ENCODE measurements at places on chromosomes 2 and 18.

DNA sequence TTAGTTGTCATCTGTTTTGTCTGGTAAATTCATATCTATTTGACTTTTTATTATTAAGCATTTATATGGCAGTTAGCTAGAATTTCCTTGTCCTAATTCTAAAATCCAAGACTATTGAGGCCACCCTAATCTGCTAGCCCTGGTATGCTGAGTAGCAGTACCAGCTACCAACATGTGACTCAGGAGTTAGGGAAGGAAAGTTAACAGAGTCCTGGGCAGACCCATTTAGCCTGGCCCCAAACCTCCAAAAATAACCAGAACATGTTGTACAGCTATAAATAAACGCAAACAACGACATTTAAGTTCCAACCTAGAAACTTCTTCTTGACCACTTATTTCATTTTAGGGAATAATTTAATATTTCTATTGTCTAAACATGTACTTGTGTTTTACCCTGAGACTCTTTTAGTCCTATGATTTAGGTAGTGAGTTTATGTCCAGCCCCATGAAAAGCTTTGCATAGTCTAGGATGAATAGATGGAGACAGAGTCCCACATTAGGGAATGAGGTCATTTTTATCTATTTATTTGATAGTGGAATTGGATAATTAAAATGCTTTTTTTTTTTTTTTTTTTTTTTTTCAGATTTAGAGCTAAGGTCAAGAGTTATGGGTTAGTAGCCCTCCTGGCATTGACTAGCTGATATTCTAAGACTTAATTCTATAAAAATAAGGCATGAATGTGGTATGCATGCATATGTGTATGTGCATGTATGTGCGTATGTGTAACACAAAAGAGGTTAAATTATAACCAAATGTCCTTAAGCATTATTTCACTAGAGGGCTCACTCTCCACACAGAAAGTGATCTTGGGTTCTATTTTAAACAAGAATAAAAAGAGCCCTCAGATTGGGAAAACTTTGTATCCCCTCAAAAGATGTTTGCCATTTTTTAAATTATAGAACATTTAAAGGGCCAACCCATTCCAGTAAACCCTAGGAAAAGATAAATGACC is 160.1 kb upstream of the MAPRE2 start:
- DNase-seq, result no peak

GRCh38 chr2:20929721-20930120 is 106.8 kb upstream of the LDAH start:
- no peak for DNase-seq

- no peak for DNase-seq
These were observed 145.7 kb downstream of the ZEB2 start for GRCh38 chr2:144374163-144374661.

GRCh38 chr18:14031053-14031452 is 101.2 kb downstream of the ZNF519 start:
- DNase-seq, result no peak

DNA sequence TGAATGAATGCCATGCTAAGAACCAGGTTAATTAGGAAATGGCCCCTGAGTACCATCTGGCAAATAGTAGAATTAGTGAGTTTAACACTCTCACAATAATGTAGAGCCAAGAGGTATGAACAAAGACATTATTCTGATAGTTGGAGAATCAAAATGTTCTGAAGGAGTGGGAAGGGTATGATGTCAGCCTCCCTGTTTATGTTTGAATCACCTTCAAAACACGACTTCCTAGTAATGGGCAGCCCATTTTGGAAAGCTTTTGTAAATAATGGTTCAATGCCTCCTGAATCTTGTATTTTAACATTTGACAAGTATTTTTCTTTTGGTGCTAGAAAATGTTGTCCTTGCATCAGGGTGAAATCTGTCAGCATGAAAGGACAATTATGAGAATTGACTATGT is 108.3 kb downstream of the DSEL start:
- DNase-seq, result no peak

DNA sequence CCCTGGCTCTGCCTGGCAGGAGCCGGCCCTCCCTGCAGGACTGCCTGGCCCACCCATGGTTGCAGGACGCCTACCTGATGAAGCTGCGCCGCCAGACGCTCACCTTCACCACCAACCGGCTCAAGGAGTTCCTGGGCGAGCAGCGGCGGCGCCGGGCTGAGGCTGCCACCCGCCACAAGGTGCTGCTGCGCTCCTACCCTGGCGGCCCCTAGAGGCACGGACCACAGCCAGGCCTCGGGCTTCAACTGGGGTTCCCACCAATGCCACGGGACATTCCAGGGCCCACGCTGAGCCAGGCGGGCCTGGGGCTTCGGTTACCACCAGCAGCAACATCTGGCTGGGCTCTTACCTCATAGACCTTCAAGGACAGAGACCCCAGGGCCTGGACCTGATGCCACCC is 6.1 kb upstream of the GMPPA start:
- no peak for DNase-seq

GRCh38 chr18:45786941-45787340 is 38.5 kb upstream of the SIGLEC15 start:
- DNase-seq, result no peak

- peak; percentile 31 for DNase-seq
These were observed 86.7 kb downstream of the L3MBTL4 start for GRCh38 chr18:6327895-6328620.

GRCh38 chr2:130805613-130806012 is 31.1 kb upstream of the ARHGEF4 start:
- DNase-seq, result no peak

Measured in COR-L47 (cell line).